ENCODE measurements at places on chromosomes 16 and 17.

DNA sequence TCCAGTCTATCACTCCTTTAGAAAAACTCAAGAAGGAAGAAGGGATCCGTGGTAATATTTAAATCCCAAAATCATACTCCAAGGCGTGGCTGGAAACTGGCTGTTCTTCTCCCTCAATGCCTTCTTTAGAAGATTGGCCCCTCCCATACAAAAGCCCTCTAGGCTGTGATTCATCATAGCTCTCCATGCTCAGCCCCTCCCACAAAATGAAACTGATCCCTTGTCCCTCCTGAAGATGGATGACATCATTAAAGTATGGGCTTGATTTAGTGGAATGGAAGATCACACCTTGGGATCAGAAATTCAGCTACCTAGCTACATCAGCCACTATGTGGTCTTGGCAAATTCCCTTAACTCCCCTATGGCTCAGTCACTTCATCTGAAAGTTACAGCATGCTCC lies 4.1 kb downstream of the GRIN2A start:
- DNase-seq: no peak

- DNase-seq: no peak
Measured at GRCh38 chr17:34369571-34369970, 6.5 kb upstream of the CCL1 start.

DNA sequence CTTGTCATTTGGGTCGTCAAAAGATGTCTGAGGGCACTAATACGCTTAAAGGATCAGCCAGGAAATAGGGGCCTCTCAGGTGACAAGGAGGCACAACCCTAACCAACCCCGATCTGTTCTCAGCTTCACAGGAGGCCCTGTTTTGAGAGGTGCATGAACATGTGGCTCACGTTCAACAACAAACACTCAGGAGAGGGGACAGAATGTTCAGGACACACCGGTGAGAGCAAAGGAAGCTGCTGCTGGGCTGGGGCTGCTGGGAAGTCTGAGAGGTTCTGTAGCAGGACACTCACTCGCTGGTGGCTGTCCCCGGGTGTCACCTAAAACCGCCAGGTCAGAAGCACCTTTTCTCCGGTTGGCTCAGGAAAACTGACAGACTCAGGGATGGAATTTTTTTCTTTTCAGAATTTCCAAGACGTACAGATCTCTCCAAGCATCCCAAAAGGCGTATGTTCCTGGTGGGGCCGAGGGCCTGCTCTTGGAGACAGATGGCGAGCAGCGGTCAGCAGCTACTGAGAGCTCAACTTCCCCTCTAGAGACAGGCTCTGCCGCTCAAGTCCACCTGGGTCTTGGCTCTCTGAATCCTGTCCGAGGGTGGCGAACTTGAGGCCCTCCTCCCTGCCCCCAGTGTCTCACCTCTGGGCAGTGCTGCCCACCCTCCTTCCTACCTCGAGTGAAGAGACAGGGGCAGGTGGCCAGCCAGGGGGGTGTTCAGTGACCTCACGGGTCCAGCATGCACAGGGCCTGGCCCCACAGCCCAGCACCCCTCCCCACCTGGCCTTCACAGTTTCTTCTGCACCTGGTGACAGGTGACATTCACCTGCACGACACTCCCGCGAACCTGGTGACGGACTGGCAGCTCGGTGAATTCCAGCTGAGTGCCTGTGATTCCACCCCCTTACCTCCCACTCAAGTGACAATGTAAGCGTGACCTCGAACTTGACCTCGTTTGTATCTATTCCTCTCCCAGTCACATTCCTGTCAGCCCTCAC lies 22.9 kb downstream of the CLUH start:
- no peak for DNase-seq

DNA sequence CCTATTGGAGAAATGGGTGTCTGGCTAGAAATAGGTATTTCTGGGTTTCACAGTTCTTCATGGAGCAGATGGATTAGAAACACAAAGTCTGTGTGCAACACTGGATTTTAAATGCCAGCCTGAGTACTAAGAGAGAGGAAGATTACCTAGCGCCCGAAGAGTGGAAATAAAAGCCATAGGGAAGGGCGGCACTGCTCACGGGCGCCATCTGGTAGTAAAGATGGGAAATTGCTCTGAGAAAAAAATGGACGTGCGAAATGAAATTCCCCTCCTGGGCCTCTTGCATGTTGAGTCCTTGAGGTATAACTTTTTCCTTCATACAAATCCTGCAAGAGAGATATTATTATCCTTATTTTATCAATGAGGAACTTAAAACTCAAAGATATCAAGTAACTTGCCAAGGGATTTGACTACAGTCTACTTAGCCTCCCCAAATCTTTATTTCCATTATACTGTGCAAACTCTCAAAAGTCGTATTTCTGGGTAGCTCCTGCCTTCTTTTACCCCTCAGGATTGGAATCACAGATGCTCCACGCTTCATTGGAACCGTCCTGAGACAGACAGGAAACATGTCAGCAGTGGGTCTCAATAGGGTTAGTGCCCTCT lies 72.8 kb downstream of the MMD start:
- DNase-seq: peak; percentile 24

- no peak for DNase-seq
Measured at GRCh38 chr17:37820995-37821713, 76.3 kb upstream of the HNF1B start.

DNA sequence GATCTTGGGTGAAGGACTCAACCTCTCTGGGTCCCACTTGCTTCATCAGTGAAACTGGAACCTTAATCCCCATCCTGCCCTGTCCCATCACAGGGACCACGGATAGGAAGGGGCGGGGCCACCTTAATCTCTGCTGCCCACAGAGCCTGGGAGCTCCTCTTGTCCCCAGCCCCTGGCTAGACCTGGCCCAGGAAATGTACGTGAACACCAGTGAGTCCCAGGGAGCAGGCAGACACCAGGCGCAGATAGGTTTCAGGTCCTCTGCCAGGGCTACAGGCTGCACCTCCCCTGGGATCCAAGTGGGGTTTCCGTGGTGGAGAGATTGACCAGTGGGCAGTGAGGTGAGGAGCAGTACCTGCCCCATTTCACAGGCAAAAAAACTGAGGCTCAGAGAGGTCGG lies 21.0 kb downstream of the RAB11FIP4 start:
- DNase-seq: no peak

GRCh38 chr17:40538019-40538935 lies 27.0 kb downstream of the CCR7 start:
- no peak for DNase-seq

- DNase-seq: no peak
Measured at GRCh38 chr16:4115949-4116318, 308 bp downstream of the ADCY9 start.

DNA sequence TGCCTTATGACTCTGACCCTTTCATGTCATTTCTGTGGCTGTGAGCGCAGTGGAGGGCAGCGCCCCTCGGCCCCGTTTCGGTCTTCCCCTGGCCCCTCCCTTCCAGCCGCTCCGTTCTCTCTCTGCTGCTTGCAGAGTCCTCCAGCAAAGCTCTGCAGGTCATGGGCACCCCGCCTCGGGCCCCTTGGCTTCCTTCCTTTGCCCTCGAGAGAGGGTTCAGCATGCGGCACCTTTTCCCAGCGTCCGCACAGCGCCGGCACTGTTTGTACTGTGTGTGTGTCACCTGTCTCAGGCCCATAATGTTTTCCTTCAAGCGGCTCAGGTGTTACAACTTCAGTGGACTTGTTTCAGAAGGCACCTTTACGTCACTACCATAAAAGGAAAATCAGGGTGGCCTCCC lies 98.5 kb downstream of the RAP1GAP2 start:
- no peak for DNase-seq

GRCh38 chr17:3715296-3715695 lies 8.4 kb upstream of the HASPIN start:
- no peak for DNase-seq

GRCh38 chr17:42535155-42536047 lies 640 bp upstream of the NAGLU start:
- DNase-seq: no peak

DNA sequence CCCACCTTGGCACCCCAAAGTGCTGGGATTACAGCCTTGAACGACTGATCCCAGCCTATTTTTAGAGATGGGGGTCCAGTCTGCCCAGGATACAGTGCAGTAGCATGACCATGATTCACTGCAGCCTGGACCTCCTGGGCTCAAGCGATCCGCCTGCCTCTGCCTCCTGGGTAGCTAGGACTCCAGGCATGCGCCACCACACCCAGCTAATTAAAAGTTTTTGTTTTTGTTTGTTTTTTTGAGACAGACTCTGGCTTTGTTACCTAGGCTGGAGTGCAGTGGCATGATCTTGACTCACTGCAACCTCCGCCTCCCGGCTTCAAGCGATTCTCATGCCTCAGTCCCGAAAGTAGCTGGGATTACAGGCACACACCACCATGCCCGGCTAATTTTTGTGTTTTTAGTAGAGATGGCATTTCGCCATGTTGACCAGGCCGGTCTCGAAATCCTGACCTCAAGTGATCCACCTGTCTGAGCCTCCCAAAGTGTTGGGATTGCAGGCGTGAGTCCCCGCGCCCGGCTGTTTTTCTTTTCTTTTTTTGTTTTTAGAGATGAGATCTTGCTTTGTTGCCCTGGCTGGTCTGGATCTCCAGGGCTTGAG lies 2.3 kb upstream of the PAFAH1B1 start:
- DNase-seq: no peak

- no peak for DNase-seq
Measured at GRCh38 chr17:50064253-50065001, 8.5 kb downstream of the ITGA3 start.

GRCh38 chr17:10775058-10775457 lies 28.8 kb downstream of the TMEM238L start:
- no peak for DNase-seq

DNA sequence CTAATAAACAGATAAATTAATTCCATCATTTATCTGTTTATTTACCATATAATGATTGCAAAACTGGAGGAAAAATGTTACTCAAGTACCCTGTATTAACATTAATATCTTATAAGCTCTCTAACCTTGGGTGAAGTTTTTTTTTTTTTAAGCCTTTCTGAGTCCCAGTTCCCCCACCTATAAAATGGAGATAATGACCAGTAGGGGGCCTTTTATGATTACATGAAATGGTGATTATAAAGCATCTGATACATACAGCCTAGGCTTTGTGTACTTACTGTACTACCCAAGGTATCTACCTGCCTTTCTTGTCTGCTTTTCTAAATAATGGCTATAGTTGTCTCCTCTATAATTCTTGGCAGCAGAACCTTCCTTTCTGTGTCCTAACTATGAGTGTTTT lies 22.6 kb downstream of the LRRC36 start:
- DNase-seq: no peak

DNA sequence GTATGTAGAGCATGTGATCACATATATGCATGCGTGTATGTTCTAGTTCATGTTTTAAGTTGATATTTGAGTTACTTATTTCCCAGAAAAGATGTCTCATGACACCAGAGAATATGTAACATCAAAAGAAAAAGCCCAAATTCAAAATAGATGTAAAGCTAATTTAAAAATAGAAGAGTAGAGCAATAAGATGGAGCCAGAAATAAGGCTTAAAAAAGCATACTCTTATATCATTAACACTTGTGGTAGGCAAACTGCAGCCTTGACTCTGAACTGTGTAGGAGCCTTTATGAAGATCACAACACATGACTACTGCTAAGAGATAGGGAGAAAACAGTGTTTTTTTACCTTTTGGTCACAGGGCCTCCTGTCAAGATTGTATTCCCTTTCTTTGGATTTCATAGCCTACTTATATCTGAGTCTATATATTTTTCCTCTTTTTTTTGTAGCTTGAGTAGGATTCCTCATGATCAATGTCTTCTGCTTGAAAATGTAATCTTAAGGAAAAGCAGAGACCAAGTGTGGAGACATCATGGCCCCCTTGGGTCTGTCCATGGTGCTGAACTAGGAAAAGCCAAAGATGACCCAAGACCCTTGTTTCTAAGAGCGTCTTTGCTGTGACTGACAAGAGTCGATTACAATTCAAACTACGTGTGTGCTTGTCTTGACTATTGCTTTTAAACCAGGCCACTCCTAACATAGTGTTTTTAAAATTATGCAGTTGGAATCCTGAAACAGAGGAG lies 390.4 kb downstream of the SHISA9 start:
- DNase-seq: no peak

- DNase-seq: peak; percentile 65
Measured at GRCh38 chr17:63919311-63919723, 678 bp upstream of the GH1 start.

GRCh38 chr17:81991684-81992305 lies 14.4 kb downstream of the ASPSCR1 start:
- no peak for DNase-seq

DNA sequence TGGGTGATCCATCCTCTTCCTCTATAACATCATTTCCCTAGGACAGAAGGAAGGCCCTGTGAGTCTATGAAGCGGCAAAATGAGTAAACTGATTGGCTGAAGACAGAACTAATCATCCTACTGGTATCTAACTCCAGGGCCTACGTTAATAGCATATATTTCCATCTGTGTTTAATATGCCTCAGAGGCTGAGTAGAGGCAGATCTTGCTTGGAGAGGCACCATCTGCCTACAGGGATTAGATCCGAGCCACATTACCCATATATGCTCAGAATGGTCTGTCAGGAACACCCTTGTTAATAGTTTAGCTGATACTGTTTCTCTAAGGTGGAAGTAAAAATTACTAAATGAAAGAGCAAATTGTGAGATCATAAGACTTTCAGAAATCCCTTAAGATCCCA lies 13.2 kb upstream of the FOXJ1 start:
- DNase-seq: no peak

GRCh38 chr16:53945996-53946395 lies 242.0 kb downstream of the FTO start:
- no peak for DNase-seq

- DNase-seq: no peak
Measured at GRCh38 chr16:1887711-1888354, 15.9 kb upstream of the MEIOB start.

- no peak for DNase-seq
Measured at GRCh38 chr17:80283116-80283852, 22.6 kb downstream of the RNF213 start.

GRCh38 chr16:83901101-83901500 lies 2.2 kb downstream of the MLYCD start:
- no peak for DNase-seq

- no peak for DNase-seq
Measured at GRCh38 chr16:48965386-48965785, 316.3 kb downstream of the CBLN1 start.

DNA sequence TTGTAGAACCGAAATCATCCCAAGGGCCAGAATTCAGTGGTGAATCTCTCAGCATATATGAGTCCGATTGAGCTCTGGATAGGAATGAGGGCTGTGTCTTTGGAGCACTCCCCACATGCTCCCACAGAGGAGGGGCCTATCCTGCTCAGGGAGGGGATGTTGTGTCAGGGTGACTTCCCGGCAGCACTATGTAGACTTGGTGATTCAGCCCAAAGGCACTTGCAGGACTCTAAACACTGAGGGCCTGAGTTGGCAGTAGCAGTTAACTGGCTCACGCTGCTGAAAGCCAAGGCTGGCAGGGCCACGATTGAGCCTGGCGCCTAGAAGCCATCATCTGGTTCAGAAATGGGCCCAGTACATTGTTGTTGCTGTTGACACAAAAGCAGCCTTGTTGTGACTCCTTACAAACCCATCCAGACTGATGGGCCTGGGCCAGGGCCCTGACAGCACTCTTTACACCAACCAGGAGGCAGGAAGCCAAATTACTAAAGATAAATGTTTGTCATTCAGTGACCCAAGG lies 31.9 kb downstream of the NMT1 start:
- no peak for DNase-seq

Data from T-helper 9 cell (primary cell).